ENCODE measurements at places on chromosomes 6 and 20.

DNA sequence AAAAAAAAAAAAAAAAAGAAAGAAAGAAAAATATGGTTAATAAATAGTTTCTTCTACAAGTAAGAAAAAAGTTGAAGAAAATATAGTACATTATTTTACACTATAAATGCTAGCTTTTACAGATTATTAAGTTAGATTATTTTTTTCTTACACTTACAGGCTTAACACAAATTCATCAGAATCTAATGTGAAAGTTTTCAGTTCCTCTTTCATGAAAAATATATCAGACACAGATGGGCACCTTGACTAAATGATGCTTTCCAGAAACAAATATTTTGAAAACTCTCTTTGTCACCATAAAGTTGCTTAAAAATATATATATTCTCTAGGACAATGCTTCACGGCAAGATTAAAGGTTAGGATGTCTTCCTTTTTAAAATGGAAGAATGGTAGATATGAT, 321.8 kb upstream of the HSF2 start:
- DNase-seq, result no peak

- DNase-seq, result no peak
Observed at GRCh38 chr20:44447827-44448419, 27.8 kb upstream of the TTPAL start.

DNA sequence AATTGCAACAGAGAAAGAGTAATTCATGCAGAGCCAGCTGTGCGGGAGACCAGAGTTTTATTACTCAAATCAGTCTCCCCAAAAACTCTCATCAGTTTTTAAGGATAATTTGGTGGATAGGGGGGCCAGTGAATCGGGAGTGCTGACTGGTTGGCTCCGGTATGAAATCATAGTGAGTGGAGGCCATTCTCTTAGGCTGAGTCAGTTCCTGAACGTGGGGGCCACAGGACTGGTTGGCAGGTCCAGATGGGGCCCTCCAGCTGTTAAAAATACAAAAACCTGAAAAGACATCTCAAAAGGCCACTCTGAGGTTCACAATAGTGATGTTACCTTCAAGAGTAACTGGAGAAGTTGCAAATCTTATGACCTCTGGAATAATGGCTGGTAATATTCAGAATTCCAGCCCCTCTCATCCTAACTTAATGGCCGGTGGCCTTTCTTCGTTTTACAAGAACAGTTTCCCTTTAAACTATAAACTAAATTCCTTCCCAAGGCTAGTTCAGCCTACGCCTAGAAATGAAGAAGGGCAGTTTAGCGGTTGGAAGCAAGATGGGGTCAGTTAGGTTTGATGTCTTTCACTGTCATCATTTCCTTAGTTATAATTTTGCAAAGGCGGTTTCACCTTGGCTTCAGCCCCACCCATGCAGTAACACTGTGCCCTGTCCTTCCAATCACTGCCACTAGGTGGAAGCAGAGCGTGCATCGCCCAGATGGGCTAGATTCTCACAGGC, 6.8 kb upstream of the MICA start:
- DNase-seq, result peak; percentile 14

DNA sequence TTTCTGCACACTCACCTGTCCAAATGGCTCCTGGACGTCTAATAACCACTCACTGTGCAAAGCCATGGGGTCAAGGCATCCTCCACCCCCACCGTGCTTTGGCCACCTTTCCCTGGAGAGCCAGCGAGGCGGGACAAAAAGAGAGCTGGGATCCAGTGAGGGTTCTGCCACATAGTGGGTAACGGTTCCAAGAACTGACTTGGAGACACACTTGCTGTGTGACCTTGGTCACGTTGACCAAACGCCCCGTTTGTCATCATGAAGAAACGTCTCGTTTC, 287.2 kb downstream of the TFAP2C start:
- no peak for DNase-seq

DNA sequence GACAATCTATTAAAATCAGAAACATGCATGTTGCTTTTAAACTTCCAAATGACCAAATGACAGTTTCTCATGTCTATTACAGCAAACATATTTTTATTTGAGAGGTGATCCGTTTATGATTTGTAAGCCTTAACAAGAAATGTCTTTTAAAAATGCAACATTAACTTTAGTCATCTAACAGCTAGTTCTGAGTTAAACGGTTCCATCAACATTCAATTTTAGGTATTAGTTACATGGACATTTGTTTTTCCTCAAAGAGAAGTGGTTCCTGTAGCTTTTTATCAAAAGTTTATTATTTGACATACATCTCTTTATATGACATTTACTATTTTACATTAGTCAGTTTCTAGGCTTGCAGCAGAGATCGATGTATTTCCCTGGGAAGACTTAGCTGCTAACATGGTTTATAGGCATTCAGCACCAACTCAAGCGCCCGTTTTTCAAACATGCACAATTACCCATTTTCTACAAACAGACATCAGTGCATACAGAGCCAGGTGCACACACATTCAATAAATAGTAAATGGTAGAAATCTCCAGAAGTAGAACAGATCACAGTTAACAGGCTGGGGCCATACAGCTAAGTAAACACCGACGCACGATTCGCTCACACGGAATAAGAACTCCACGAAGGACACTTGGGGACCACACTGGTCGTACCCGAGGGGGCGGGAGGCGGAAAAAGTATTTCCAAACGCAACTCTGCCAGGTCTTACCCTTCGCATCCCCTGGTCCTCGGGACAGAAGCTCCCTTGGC, 882 bp downstream of the CNR1 start:
- DNase-seq, result no peak

DNA sequence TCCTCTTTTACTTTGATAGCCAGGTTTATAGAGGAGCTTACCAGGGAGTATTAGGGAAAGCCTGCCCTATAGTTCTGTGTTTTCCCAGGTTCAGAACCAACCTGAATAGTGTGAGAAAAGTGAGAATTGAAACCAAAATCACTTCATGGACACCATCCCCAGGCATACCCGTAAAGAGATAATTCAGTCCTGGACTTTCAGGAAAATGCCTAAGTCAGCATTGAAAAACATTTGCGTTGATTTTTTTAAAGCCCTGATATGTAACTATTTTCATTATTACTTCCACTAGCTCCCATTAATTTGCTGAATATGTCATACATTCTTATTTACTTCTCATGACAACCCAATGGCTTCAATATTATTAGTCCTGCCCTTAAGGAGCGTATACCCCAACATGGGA, 77.4 kb upstream of the TCF21 start:
- DNase-seq, result no peak

GRCh38 chr20:44601801-44602204, 19.4 kb downstream of the PKIG start:
- no peak for DNase-seq

DNA sequence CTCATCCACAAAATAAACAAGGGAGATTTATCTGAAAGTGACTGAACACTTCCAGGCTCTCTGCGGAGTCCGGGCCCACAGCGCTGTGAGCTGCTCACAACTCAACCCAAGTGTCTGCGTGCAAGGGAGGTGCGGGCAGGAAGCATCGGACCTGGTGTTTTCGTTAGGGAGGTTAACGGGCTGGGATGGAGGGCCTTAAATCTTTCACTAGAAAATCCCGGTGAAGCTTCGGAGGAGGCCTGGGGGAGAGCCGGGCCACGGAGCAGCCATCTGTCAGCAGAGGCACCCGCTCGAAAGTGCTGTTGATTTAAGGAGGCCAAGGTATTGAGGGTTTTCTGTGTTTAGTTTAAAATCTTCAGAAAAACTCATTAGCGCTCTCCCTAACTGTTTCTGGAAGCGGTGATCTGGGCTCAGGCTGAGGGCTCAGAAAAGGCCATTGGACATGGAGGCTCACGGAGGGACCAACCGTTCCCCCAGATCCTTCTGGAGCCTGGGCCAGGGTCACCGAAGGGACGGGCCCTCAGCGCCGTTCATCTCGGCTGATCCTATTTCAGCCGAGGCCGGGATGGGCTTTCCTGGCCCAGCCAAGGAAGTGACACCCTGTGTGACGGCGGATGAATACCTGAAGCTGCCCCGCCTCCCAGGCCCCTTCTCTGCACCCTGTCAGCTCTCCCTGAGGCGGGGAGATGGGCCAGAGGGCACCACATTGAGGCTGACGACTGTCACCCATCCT, 20.7 kb downstream of the GATA5 start:
- no peak for DNase-seq

- DNase-seq, result no peak
Observed at GRCh38 chr20:43748274-43748673, 21.5 kb upstream of the GTSF1L start.

DNA sequence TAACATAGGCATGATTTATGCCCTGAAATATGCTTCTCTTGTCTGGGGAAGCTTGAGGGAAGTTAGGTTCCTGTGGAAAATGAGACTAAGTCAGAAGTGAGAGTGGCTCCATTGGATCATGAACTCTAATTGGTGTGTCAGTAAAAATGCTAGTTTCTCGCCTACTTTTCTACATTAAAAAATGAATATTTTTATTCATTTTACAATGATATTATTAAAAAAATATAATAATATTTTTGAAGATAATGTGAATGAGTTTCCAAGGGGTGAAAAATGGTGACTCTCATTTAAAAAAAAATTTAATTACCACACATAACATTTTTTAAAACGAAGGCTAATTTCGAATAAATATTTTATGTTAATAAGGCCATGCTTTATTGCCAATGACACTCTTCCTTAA, 84.2 kb downstream of the HIVEP1 start:
- DNase-seq, result no peak

Data from NCI-H510A (cell line).